Stimulated activated CD4-positive, alpha-beta T cell treated with anti-CD3 and anti-CD28 coated beads, Interleukin-2, amount 100 ng/mL, for 24 hours (primary cell): ENCODE measurements at places on chromosomes 3 and 15.

DNA sequence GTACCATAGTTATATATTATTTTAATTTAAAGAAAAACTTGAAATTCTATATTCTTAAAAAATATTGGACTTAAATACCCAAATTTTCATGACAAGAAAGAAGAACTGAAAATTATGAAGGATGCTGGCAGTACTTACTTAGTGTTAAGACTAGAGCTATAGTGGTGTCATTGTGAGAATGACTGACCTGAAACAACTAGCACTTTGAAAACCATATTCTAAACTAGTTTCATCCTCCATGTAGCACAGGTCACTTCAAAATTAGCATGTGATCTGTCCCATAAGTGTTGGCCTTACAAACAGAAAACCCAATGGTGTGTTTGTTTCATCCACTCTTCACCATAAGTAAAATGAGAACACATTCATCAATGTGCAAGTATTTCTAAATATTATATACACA, 208.6 kb downstream of the ZIC4 start:
- no peak for DNase-seq

- no peak for DNase-seq
Measured at GRCh38 chr3:185328324-185329004, 34.5 kb upstream of the MAP3K13 start.

DNA sequence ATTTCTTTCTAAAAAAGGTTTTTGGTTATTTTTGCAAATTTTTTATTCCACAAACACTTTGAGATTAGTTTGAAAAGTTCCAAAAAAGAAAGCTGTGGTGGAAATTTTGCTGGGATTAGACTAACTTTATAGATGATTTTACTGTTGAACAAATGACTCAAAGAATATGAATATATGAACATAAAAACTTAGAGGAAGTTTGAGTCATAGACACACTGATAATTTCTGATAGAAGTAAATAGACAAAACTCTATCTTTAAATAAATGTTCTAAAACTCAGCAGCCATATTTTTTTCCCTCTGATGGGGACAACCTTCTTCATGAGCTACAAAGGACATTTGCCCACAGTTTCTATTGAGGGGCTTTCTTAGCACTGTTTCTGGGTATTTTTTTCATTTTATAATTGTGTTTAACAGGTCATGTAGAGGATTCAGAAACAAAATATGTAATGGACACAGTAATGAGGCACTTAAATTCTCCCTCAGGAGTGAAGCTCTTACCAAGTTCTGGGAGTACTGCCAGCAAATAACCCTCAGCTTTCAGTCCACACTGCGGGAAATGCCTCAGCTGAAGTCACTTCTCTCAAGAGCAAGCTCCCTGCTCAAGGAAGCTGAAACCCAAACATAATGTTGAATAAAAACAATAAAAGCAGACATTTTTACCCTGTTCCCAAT, 157.6 kb downstream of the NFKBIZ start:
- DNase-seq = no peak

DNA sequence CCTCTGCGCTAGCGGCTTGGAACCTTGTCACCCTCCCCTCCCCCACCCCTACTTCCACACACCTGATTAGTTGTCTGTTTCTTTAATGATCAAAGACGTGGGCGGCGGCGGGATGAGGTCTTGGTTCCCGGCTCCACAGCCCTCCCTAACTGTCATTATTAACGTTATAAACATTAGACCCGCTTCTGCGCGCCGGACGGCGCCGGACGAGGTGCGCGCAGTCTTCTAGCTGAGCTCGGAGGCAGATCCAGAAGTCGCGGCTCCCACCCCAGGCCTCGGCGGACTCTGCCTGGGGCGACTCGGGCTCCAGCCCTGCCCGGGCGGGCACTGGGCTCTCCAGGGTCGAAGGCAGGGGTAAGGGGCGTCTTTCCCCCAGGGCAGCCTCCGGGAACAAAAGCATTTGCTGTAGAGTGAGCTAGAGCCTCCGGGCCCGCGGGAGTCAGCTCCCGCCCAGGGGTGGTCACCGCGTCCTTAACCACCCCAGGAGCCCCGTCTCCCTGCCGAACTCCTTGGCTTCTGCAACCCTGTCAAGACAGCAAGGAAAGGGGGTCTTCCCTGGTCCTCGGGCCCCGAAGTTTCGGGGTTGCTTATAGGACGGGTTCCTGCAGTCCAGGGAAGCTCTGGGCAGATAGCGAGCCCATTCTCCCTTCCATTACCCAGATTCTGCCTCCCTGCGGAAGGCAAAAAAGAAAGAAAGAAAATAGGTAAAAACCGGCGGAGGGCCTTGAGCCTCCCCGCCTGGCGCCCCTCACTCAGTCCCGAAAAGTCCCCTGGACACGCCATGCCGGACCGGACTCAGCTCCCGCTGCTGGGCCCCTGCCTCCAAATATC, 2.2 kb upstream of the ISLR2 start:
- no peak for DNase-seq

DNA sequence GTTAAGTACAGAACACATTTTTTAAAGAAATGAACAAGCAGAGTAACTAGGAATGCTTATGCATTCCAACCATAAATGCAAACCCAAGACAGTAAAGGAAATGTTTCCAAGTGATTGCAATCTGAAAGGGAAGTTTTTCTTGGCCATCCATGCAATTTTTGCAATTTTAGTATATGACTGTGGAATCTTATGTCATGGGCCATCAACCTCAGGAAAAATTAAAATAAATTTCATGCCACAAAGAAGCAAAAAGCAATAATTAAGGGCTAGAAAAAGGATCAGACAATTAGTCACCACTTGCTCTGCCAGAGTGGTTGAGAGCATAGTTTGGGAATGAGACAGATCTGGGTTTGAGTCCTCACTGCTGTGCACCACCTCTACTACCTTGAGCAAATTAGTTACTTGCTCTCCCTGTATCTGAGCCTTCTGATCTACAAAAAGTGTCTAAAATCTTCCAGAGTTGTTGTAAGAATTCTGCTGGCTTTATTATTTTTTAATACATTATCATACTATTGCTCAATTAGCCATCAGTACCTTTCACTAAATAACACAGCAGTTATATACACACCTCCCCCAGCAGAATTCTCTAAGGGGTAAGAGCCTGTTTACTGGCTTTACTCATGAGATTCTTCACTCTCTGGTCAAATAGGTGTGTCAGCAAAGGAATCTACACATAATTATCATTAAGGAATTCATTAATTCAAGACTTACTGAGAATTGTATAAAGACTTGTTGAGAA, 49.7 kb upstream of the FBN1 start:
- no peak for DNase-seq

- no peak for DNase-seq
Measured at GRCh38 chr15:69529961-69530633, 77.5 kb downstream of the RPLP1 start.

- DNase-seq = peak; percentile 44
Measured at GRCh38 chr15:58383876-58384275, 47.9 kb upstream of the LIPC start.

DNA sequence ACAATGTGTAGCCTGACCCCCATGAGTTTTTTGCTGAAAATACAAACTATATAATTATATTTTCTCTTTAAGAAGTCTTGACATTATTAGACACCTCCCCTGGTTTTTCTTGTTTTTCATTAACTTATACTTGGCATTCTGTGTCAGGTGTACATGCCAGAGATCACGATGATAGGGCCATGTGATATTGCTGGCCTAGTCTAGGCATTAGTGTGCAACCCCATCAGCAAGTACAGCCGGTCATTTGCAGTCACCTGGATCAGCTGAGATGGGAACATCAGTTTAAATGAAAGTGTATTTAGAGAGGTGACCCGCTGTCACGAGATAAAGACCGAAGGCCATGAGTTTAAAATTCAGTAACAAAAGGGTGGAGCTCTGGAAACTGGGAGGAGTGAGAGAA, 12.6 kb upstream of the SPPL2A start:
- no peak for DNase-seq

GRCh38 chr15:72844067-72844466, 60.5 kb upstream of the ADPGK start:
- no peak for DNase-seq

DNA sequence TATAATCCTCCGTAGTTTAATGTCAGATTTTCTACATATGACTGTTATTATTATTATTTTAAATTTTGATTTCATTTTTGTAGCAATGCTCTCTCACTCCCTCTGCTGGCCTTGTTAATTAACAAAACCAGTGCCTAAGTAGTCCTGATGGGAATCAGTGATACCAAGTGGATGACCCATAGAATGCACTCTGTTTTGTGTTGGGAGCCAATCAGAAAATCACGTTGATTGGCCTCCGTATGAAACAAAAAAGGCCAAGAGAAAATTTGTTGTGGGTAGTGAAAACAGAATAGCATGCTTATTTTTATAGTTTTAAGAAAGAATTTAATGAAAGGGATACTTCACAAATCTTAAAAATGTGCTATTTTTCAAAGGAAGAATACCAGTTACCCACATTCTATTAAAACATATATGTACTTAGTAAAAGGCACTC, 34.4 kb upstream of the MEIS2 start:
- no peak for DNase-seq

- no peak for DNase-seq
Measured at GRCh38 chr15:50879016-50879617, 29.4 kb upstream of the AP4E1 start.

GRCh38 chr15:90750186-90750585, 33.0 kb downstream of the BLM start:
- DNase-seq = peak; percentile 27

DNA sequence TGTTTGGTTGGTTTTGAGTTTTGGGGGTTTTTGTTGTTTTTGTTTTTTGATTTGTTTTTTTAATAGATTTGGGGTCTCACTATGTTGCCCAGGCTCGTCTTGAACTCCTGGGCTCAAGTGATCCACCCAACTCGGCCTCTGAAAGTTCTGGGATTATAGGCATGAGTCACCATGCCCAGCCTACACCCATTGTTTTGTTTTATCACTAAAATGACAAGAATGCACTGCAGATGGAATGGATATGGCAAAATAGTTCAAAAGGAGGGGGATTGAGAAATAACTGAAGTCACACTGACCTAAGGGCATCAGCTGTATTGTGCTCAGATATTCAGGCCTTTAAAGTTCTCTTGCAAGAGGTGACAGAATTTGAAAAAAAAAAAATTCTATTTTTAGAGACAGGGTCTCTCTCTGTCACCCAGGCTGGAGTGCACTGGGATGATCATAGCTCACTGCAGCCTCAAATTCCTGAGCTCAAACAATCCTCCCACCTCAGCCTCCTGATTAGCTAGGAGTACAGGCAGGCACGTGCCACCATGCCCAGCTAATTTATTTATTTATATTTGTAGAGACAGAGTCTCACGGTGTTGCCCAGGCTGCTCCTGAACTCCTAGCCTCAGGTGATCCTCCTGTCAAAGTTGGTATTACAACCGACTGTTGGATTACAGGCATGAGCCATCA, 4.4 kb upstream of the RASA2 start:
- no peak for DNase-seq

DNA sequence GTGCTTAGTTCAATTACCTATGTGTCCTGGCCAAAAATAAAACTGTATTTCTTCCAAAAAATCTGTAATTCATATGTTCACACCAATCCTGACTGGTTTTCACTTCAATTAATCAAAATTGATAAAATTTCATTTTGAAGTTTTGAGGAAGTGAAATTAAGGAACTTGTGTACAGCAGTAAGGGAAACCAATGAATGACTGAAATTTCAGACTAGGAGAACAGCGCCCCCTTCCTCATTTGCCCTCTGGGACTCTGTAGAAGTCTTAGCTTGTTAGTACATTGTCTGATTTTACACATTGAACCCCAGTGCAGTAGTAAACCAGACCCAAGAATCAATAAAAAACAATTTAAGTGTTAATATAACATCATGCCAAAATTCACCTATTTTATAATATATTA, 495.3 kb upstream of the AGTR1 start:
- no peak for DNase-seq

- DNase-seq = no peak
Measured at GRCh38 chr15:87450314-87450713, 806.2 kb downstream of the NTRK3 start.

GRCh38 chr3:101069901-101070798, 76.9 kb upstream of the ABI3BP start:
- peak; percentile 74 for DNase-seq

DNA sequence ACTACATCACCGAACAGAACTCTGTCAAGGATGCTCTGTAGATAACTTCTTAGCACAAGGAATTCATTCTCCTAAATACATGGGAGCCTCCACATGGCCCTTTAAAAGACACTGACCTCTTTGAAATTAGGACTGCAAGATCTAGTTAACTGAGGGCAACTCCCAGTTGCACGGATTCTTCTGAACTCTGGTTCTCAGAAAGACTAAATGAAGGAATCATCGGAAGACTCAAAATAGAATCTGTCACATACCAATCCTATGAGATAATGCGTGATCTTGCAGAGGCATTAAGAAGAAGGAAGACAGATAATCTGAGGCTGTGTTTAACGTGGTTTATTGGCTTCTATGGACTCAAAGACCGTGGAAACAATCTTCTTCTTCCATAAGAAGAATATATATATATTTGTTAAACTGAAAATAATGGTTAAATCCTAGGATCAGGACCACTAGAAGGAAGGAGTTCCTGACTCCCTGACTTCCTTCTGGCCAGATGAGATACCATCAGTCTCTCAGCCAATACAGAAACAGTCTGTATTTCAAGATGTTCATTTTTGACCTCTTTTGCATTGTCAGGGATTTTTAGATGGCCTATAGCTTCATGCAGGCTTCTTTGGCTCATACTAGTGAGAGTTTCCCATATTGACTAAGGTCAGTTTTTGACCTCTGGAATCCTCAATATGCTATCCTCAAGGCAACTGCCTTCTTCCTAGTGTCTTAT, 33.9 kb upstream of the TBC1D23 start:
- DNase-seq = no peak

DNA sequence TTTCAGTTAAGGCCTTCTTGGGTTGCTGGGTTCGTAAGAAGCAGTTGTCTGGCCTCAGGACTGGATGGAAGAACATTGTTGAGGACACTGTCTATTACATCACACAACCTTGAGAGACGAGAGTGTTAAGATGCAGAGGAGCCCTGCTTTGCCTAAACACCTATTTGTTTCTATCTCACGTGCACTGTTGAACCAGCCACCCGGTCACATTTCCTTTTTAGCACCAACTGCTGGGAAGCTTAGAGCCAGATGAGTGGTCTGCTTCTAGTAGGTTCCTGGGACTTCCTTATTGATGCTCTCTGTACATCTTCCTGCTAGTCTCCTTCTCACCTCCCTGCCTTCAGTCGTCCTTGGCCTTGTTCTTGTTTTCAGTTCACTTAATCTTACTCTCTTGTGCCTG, 22.3 kb downstream of the CAND2 start:
- DNase-seq = no peak

DNA sequence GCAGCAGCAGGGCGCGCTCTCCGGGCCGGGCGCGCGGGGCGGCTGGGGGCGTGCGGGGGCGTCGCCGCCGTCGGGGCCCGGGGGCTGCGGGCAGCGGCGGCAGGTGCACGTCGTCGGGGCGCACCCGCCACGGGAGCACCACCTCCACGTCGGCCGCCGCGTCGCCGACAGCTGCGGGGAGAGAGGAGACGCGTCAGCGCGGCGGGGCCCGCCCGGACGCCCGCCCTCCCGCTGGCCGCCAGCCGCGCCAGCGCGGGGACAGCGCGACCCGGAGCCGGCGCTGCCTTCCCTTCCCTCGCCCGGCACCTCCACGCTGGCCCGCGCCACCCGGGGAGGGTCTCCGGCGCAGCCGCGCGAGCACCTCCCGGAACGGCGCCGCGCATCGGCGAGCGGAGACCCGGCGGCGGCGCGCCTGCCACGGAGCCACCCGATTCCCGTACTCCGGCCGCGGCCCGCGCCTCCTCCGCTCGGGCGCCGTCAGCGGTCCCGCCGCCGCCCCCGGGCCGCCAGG, 481 bp downstream of the ADAMTS17 start:
- DNase-seq = no peak

GRCh38 chr3:184085389-184085852, 11.4 kb upstream of the HTR3E start:
- no peak for DNase-seq

- no peak for DNase-seq
Measured at GRCh38 chr3:62571916-62572315, 198.6 kb upstream of the FEZF2 start.

- no peak for DNase-seq
Measured at GRCh38 chr3:174462916-174463315, 396.2 kb upstream of the NAALADL2 start.
